ENCODE measurements at places on chromosomes 1 and 21.

DNA sequence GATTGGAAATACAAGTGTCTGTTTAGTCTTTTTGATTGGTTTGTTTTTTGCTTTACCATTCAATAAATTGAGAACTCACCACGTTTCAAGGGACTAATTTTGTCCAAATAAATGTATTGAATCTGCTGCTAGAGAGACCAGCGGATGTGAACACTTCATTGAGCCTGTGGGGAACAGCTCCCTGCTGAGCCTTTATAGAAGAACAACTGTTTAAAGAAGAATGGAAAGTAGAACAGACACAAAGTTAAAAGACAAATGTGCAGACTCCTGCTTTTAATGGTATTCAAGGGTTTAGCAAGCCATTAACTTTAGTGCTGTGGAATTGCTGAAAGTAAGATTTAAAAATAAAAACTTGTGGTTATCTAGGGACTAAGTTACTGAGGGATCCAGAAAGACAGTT is 817.7 kb upstream of the B3GALT2 start:
- no peak for DNase-seq

DNA sequence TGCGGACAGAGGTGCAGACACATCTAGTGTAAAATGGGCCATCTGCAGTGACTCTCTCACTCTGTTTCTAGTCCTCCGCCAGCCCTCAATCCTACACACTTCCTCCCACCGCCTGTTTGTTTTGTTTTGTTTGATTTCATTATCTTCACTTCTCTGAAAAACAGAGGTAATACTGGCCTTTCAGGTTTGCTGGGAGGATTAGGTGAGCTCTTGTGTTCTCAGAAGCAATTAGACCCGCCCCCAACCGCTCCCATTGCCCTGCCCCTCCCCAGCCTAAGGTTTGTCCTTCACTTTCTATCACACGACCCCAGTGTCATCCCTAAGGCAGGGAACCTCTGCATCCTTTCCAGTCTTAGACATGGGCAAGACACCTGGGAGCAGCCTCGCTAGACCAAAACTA is 43.2 kb upstream of the TACSTD2 start:
- no peak for DNase-seq

- DNase-seq, result no peak
These were observed 129.0 kb downstream of the LYPLAL1 start for GRCh38 chr1:219302697-219303096.

DNA sequence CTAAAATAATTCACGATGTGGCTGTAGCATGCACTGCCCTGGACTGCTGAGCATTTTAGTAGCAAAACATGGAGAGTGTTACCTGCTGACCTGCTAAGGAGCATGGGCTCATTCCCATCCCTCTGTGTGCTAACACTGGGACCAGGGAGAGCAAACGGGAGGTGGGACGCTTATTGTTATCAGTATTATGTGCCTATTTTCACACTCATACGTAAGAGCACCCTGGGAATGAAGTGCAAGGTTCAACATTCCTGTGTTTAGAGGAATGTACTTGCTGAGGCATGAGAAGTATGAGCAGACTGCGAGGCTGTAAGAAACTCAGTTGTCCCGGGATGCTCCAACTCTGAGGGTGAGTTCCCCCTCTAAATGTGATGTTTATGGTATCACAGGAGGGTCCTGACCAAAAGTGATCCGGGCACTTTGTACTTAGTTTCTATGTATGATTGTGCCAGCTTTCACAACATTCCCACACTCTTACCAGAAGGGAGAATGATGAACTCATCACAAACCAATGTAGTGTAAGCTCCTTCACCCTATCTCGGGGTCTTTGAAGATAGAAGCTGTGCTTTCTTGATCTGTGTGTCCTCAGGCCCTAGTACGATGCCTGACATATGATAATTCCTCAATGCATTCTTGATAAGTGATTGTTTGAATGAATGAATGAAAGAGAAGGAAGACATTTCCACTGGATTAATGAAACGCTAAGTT is 164.8 kb downstream of the KCNJ6 start:
- no peak for DNase-seq

DNA sequence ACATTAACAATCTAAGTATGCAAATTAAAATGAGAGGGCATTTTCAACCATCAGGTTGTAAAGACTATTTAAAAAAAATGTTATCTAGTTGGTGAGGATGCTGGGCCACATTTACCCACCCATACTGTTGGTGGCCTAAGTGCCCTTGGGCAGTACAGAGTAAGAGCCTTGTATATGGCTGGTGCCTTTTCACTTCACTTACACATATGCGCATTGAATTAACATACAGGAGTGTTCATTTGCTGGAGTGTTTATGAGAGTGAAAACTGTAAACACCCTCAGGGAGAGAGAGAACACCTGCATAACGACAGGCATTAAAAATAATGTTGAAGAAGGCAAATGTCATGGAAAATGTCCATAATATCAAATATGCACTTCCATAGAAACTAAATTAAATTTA is 427.1 kb downstream of the PCP4 start:
- DNase-seq, result no peak

DNA sequence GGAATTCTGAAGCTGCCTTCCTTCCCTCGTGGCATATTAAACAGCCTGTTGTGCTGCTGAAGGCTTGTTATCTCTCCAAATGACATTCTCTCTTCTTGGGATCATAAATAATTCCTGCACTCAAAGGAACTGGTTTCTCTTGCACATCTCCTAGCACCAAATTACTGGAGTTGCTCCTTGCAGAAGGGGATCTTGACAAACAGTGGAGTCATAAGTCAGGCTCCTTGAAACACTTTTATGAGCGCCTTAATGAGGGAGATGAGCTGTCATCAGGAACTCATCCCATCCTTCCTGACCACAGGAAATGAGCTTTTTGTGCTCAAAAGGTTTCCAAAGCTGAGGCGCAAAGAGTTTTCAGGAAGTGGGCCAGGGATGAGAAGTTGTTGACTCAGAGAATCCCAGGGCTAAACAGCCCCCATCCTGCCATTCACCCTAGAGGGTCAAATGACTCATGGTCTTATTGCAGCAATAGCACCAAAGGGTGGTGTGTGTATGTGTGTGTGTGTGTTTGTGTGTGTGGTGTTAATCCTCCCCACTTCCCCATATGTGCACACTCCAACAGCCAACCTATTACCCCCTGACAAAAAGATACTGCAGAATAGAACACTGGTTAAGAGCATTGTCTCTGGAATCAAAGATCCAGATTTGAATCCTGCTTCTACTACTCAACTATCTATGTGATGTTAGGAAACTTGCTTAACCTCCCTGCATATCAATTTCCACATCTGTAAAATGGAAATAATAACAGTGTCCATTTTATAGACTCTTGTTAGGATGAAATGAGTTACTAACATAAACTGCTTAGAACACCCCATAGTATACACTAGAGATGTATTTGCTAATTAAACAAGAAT is 2.8 kb upstream of the PHC2 start:
- no peak for DNase-seq

- no peak for DNase-seq
These were observed 356.9 kb upstream of the RUNX1 start for GRCh38 chr21:35405981-35406380.

GRCh38 chr1:54337928-54338327 is 68.3 kb downstream of the SSBP3 start:
- DNase-seq, result no peak

DNA sequence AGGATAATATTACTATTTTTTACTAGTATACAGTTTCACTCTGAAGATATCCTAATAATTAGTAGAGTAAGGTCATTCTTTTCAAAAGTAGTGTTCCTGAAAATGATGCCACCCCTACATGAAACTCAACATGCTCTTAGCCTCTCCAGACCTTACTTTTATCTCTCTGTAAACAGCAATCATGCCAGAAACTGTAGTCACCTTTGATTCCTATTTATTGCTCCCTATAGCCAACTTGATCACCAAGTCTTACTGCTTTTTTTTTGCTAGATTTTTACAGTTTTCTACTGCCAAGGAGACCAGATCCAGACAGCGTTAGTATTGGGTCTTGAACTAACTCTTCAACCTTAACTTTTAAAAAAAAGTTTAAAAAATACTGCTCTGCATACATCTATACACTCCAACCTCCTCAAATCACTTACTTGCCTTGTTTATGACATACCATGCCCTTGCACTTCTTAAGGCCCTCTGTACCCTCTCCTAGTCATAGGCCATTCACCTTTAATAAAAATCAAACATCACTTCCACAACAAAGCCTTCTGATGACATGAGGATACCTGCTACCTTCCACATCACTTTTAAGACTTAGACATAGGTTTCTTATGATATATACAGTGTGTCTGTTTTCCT is 36.1 kb downstream of the ZNHIT6 start:
- no peak for DNase-seq

DNA sequence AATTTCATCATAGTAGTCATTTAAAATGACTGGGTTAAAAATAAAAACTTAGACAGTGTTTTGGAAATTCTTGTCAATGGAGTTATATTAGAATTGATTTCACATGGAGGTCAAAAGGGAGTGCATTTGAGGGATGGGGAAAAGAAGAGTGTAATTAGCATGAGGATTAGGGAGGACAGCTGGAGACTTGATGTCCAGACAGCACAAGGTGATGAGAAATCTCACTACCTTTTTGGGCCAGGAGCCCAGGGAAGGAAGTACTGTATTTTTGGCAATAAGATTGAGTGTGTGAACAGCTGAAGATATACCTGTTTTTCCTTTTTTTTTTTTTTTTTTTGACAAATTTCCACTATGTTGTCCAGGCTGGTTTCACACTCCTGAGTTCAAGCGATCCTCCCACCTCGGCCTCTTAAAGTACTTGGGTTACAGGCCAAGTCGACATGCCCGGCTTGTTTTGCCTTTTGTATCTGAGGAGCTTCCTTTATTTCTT is 163.6 kb downstream of the PAPPA2 start:
- no peak for DNase-seq

DNA sequence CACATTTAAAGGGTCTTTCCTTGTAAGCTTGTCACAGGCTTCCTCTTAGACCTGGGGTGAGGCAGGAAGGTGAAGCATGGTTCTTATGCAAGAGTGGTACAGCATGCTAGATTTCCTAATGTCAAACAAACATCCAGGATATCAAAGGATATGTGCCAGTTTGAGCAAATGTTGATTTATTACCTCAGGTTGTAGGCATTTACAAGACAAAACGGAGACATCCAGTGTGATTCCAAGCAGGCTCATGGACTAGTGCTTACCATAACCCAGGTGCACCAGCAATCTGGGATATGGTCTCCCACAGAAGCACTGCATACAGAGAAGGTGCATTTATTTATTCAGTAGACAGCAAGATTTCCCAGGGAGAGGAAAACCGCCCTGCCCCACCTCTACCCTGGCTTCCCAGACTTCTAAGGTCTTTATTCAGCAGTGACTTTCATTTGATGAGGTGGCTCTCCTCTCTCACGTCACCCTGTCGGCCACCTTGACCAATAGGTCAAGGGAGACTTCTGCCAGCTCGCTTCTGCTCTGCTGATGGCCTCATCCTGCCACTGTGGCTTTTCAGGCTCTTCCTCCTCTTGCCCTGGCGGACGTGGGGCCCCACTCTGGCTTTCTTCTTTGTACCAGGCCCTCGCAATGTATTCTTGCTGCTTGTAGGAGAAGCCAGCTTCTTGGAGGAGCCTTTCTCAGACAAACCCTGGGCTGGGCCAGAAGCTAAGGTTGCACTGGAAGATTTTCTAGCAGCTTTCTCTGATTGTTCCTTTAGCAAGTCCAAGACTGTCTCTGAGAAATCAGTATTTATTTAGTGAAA is 25.6 kb downstream of the HHIPL2 start:
- DNase-seq, result no peak

- DNase-seq, result no peak
These were observed 23.5 kb downstream of the MTARC1 start for GRCh38 chr1:220810179-220810653.

DNA sequence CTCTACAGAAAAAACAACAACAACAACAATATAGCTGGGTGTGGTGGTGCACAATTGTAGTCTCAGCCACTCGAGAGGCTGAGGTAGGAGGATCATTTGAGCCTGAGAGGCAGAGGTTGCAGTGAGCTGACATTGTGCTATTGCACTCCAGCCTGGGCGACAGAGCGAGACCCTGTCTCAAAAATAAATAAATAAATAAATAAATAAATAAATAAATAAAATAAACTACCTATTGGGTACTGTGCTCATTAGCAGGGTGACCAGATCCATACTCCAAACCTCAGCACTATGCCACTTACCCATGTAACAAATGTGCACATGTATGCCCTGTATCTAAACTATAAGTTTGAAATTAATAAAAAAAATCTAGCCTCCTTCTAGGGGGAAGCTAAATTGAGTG is 369.4 kb upstream of the AJAP1 start:
- DNase-seq, result no peak

DNA sequence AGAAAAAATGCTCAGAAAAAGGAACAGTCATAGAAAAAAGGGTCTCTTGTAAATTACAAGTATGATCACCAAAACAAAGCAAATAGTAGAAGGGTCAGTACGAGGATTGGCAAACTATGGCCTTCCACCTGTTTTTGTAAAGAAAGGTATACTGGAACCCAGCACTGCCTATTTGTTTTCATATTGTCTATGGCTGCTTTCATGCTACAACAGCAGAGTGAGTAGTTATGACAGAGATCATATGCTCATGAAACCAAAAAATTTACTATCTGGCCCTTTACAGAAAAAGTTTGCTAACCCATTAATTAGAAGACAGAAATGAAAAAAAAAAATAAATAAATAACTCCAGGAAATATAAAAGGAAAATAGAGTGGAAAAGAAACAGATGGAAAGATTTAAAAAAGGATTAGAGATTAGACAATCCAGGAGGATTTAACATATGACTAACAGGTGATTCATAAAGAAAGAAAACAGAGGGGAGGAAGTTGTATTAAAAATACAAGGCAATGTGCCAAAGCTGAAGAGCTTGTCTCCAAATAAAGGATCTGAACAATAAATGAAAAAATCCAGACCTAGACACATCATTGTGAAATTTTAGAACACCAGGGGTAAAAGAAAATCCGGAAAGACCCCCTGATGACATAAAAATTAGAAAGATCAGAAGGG is 108.5 kb upstream of the SERTAD4 start:
- DNase-seq, result no peak

DNA sequence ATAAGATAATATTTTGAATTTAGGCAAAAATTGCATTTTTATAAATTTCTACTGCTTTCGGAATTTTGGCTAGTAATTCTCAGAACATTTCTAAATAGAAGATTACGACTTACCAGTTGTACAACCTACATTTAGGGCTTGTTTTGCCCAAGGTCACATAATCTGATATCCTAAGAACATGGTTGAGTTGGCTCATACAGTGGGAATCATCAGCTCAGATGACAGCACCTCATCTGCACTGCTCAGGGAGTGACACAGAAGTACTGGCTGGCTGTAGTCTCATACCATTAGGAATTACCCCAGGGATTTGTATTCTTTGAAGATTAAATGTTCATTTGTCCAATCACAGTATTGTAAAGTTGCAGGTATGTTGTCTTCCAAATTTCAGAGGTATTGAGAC is 217.6 kb downstream of the ADGRL2 start:
- DNase-seq, result no peak
